Fibroblast of skin of right biceps (primary cell): ENCODE measurements at places on chromosomes 13 and 19.

- no peak for DNase-seq
These were observed 87.0 kb upstream of the TM9SF2 start for GRCh38 chr13:99414048-99414995.

DNA sequence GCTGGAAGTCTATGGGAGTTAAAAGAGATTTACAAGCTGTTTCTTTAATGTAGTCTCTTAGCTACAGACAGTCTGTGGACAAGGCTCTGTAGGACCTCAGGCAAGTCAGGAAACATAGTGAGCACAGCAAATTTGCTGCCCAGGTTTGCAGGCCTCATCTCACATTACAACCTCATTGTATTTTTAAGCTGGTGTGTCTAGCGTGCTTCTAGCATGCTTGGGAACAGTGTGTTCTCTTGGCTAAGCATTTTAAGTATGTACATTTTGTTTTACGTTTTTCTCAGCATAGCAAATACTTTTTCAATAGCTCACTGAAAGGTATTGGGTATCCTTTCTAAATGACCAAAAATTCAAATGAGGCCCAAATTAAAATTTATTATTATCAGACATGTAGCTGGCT lies 113.2 kb downstream of the STARD13 start:
- no peak for DNase-seq

- no peak for DNase-seq
These were observed 59.9 kb upstream of the USE1 start for GRCh38 chr19:17155251-17155650.

GRCh38 chr19:19338082-19338481 lies 17.5 kb downstream of the MAU2 start:
- no peak for DNase-seq

GRCh38 chr19:4096049-4096892 lies 27.7 kb downstream of the MAP2K2 start:
- DNase-seq = no peak

DNA sequence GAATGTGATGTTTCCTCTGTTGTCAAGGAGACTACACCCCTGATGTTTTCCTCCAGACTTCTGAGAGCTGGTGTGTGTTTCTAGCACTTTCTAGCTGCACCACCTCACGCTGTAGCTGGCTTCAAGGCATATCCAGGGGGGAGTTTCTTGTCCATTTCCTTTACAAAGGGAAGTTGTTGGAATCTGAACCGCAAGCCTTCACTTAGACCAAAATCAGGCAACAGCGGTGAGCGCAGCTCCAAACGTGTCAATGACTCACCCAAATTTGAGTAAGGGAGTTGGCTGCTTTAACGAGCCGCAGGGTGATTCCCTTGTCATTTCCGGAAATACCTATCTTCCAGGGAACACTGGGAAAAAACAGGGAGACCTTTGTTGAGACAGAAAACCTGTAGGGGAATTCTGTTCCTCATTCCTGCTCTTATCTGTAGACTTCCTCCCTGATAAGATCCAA lies 2.5 kb downstream of the LDLR start:
- DNase-seq = peak; percentile 98

- no peak for DNase-seq
These were observed 6.4 kb downstream of the RPL21 start for GRCh38 chr13:27257648-27258253.

GRCh38 chr19:12763100-12763499 lies 11.5 kb downstream of the BEST2 start:
- DNase-seq = no peak

DNA sequence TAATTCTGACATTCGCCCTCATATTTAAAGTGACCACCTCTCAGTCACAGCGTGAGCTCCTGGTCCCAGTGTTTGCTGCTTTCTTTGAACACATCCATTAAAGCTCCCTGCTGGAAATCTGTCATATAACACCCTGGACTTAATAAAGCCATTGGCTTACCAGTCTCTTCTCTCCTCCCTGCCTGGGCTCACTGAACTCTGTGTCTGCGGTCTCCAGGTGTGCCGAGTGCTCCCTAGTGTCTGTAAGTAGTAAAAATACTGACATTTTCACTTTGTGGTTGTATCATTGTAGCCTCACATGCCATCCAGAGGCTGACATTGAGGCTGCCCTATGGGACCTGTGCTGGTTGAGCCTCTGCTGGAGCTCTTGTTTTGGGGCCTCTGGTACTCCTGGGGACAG lies 2.6 kb upstream of the PSG11 start:
- no peak for DNase-seq

DNA sequence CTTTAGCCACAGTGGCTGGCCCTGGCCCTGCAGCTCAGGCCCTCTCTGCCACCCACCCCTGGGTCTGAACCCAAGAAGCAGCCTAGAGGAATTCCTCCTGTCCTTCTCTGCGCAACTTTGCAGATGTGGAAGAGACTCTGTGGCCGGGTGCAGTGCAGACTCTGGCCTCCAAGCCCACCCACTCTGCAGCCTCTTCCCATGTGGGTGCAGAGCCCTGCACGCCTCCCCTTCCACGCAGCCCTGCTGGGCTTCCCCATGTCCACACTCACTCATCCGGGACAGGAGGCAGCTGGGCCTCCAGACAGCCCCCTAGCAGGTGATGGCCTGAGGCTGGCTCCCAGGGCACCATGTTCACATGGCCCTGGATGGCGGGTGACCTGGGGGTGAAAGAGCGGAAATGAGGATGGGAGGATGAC lies 2.5 kb downstream of the TEX29 start:
- no peak for DNase-seq

DNA sequence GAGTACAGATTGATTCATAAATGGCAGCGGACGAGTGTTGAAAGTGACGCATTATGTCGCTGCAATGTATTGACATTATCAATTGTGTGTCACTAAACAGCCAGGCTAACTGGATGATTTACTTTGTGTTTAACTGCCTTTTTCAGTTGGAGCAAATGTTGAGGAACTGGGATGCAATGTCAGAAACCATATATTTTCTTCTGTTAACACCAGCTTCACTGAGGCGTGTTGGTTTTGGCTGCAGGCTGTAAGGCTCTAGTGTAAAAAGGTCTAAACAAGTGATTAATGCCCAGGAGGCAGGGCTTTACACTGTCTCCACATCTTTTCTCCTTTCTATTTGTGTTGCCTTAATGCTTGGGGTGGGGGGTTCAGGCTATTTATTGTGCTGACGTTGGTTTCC lies 80.1 kb downstream of the GGACT start:
- DNase-seq = no peak

DNA sequence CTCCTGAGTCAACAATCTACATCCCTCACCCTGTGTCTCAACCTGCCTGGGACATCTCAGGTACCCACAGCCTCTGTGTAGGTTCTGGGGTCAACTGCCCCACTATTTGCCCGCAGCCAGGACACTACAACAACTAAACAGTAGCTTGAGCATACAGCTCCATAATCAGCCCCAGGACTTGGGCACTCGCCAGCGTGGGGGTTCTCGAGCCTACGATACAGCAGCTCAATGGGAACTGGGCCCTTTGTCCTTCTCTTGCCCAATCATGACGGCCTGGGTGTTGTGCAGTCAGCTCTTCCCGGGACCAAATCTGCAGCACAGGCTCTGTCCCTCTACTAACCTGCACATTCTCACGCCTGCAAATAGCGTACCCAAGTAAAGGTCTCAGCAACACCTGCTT lies 1.3 kb downstream of the ZNF180 start:
- no peak for DNase-seq

DNA sequence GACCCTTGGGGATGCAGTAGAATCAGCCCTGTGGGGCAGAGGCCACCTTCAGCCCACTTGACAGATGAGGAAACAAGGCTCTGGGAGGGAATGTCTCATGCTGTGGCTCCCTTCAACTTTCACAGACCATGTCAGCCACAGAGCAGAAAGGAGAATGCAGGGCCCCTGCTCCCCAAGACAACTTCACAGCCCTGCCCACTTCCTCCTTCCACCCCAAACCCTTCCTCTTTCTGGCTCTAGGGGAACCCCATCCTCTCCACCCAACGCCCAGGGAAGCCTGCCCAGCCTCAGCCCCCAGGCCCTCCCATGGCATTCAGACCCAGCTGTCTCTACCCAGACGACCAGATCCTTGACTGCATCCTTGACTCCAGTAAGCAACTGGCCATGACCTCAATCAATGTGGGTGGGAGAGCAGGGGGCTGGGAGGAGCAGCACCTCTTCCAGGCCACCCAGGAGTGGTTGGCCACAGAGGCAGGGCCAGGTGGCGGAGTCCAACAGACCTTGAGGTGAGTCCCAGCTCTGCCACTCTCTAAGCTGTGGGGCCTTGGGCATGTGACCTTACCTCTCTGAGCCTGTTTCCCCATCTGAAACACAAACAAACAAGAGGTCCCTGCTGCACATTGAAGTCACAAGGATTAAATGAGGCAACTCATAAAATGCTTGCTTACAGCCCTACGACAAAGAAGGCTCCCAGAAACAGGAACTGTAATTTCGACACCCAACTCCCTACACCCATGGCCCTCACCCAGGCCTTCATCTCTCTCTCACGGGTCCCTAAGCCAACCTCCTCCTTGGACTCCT lies 15.8 kb downstream of the DEDD2 start:
- DNase-seq = no peak

DNA sequence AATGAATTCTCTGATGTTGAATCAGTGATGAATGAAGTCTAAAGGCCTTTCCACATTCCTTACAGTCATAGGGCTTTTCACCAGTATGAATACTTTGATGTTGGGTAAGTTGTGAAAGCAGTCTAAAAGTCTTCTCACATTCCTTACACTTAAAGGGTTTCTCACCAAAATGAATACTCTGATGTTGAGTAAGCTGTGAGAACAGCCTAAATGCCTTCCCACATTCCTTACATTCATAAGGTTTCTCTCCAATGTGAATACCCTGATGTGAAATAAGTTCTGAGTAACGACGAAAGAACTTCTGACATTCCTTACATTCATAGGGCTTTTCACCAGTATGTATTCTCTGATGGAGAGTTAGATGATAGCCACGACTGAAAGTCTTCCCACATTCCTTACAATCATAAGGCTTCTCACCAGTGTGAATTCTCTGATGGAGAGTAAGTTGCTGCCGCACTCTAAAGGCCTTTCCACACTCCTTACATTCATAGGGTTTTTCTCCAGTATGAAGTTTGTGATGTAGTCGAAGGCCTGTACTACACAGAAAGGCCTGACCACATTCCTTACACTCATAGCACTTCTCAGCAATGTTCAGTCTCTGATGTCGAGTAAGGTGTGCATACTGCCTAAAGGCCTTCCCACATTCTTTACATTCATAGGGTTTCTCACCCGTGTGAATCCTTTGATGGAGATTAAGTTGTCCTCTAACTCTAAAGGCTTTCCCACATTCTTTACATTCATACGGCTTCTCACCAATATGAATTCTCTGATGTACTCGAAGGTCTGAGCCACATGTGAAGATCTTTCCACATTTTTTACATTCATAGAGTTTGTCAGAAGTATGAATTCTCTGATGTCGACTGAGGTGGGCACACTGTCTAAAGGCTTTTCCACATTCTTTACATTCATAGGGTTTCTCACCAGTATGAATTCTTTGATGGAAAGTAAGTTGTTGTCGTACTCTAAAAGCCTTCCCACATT lies 19.9 kb downstream of the ZFP30 start:
- DNase-seq = peak; percentile 21

- no peak for DNase-seq
These were observed 25.3 kb downstream of the CERS1 start for GRCh38 chr19:18870531-18871172.

DNA sequence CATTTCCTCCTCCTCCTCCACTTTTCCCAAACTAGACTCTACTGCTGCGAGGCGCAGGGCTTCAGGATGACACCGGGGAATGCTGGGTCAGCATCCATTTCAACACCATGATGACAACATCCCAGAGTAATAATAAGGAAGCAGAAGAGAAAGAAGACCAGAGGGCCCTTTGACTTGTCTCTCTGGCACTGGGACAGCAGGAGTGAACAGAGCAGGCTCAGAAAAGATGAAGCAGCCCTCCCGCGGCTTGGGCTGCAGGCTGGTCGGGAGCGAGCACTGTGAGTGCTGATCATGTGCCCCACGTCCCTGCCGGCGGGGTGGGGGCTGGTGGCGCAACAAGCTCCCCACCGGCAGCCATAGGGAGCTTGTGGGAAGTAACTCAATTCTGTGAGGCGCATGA lies 30.5 kb downstream of the RANBP3 start:
- DNase-seq = peak; percentile 55

- DNase-seq = peak; percentile 82
These were observed 11.5 kb upstream of the TNFSF9 start for GRCh38 chr19:6519289-6519688.

GRCh38 chr13:70893832-70894231 lies 785.6 kb upstream of the KLHL1 start:
- DNase-seq = no peak
